ENCODE measurements at places on chromosomes 2 and 18.

- DNase-seq: peak; percentile 81
Observed at GRCh38 chr2:10931710-10932255, 20.0 kb downstream of the KCNF1 start.

DNA sequence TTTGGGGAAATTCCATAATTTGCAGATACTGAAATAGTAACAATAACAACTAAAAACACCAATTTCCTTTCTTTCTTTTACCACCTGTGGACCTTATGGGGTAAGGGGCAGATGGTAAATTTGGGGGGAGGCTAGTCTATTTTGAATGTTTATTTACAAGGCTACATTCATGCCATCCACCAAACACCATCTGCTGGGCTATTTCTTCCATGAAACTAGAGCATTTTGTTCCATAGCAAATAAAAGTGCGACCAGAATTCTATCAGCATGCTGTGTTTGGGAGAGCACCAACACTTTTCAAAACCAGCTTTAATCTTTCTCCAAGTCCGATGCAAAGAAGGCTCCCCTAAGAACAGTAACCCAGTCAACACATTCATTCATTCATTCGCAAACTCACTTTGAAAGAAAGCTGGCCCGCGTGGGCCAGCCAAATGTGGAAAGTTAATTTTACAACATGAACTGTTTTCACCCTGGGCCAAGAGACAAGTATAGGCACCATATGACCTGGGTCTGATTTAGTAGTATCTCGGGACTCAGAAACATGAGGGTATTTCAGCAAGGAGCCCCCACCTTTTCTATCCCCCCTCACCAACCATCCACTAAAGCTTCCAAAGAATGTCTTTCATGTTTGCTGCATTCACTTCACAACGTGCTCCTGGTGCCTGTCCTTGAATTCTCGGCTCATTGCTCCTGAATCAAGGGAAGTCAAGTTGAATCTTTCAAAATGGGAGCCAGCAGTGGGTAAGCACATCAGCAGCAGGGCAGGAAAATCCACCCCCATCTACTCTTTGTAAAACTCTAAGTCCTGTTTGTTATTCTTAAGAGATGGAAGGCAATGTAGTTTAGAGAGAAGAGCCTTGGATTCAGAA, 210.6 kb downstream of the C1D start:
- no peak for DNase-seq

DNA sequence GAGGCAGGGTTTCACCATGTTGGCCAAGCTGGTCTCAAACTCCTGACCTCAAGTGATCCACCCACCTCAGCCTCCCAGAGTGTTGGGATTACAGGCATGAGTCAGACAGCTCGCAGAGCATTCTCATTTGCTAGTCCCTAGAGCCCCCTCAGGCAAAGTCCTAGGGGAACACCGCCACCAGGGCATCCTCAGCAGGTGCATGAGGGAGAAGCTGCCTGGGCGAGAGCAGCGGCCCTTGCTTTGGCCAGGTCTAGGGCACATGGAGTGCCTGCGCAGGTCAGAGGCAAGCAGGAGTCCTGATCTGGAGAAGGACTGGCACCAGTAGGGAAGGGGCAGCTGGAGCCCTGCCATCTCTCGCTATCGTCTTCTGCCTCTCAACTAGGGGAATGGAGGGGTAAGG, 32.4 kb downstream of the NGEF start:
- DNase-seq: no peak

- no peak for DNase-seq
Observed at GRCh38 chr2:233705911-233706506, 6.7 kb upstream of the UGT1A5 start.

DNA sequence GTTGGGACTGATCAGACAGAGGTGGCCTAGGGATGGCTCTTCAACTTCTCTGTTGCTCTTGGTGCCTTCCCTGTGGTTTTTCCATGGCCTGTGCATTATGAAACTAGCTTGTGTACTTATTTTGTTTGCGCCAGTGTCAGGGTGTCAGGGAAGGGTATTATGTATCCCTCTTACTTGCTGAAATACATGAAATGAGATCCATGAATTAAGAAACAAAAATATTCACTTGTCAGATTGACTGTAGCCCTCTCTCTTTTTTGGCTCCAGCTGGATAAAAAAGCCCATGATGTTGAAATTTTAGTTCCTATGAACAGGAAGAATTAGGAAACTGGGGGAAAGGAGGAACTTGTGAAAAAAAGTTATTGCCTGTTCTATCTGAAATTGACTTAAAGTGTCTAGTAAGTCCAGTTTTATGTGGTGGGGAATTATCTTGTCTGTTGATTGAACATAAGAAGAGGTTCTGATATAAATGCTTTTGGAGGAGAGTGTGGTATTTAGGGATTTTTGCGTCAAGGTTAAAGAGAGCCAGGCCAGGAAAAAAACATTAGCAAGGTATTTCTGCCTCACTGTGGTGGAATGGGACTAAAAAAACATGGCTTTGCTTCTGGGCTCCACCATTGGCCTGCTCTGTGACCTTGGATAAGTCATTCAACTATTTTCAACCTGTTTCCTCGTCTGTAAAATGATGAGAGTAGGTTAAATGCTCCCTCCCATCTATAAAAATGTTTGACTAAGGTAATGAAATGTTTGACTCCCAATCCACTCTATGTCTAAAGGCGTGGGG, 12.0 kb downstream of the UGP2 start:
- peak; percentile 18 for DNase-seq

DNA sequence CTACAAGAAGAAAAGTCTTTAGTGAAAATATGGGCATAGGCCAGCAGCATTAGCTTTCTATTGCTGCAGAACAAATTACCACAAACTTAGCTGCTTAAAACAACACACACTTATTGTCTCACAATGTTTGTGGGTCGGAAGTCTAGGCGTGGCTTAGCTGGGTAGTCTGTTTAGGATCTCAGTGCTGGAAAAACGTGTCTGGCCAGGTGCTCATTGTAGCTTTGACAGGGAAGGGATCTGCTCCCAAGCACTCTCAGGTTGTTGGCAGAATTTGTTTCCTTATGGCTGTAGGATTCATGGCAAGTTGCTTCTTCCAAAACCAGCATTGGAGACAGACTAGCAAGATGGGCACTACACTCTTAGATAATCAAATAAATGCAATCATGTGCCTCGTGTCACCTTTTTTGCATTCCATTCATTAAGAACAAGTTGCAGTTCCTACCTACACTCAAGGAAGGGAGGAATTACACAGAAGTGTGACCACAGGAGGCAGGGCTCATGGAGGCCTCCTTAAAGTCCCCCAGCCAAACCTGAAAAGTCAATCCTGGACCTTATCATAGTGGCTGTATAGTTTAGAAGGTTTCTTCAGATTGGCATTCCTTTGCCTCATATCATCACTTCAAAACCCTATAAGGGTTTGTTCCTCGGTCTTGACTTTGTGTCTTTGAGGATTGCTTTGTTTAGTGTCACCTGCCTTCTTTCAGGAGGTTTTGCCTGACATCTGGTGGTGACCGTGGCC, 17.3 kb downstream of the MRPL30 start:
- DNase-seq: no peak

- no peak for DNase-seq
Observed at GRCh38 chr18:76460482-76460881, 34.6 kb downstream of the ZNF516 start.

DNA sequence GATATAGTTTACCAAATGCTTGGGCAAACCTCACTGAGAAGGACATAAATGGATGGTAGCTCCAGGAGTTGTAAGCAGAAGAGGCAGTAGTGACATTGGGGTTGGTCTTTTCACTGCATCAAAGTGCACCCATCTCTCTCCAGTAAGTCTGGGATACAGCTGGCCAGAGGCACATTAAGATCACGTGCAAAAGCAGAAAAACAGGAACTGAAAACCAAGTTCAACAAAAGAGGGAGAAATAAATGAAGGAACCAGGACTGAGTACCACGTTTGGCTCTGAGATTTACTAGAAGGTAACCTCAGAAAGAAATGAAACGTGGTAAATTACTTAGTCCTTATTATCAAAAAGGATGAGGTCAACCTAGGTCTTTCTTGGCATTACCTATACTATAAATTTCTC, 259.2 kb downstream of the OSR1 start:
- no peak for DNase-seq

DNA sequence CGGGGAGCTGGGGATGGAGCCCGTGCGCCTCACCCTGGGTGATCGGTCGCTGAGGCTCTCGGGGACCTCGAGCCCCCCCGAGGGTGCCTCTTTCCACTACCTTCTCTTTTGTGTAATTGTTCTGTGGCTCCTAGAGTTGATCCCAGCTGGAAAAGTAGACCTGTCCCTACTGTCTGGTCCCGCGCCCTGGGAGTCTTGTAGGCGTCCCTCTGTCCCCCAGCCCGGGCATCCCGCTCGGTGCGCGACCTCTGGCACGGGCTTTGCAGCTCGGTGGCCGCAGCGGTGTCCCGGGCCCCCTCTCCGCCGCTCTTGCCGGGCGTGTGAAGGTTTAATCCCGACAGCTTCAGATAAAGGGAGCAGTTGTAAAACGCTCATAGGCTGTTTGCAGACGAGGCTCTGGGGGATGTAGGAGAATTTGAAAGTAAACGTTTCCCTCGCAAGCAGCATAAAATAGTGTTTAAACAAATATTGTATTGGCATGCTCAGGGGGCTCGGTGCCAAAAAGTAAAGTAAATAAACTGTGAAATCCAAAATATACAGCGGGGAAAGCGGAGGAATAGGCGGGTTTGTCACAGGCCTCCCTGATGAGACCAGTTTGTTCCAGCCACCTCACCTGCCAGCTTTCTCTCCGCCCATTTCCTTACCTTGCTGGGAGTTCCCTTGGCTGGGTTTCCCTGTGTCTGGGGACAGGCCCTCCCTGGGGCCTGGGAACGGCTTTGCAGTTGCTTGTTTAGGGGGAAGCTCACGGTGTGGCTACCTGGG, 1.9 kb downstream of the GLI2 start:
- peak; percentile 26 for DNase-seq

- no peak for DNase-seq
Observed at GRCh38 chr18:23542461-23542860, 39.1 kb downstream of the RMC1 start.

DNA sequence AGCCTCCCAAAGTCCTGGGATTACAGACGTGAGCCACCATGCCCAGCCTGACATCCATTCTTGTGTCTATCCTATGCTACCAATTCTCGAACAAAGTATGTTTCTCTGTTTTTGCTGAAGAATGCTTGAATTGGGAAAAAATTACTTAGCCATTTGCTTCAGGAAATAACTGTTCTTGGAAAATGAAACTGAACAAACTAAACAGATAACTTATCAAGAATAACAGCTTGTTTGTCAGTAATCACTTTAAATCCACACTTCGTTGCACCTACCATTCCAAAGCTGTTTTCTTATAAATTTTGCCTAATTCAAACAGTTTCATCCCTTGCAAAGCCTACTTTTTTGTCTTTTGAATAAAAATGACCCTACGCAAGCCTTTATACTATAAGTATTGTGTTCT, 672.9 kb downstream of the SUCLG1 start:
- DNase-seq: no peak

GRCh38 chr2:115484486-115484885, 1042.0 kb downstream of the DPP10 start:
- no peak for DNase-seq

DNA sequence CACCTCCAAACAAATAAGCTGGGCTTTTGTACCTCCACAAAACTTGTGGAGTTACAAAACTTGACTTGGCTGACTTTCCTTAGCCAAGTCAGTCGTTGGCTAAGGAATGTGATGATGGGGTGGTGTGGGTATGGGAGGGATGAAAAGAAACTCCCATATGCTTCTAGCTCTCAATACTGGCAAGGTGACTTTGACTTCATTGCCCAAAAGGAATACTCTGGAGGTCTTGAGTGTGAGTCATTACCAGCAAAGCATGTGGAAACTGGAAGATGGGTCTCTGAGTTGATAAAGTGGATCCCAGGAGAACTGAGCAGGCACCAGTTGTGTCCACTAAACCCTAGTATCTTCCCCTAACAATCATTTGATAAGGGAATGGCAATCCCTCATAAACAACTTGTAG, 226.7 kb downstream of the GULP1 start:
- peak; percentile 54 for DNase-seq

DNA sequence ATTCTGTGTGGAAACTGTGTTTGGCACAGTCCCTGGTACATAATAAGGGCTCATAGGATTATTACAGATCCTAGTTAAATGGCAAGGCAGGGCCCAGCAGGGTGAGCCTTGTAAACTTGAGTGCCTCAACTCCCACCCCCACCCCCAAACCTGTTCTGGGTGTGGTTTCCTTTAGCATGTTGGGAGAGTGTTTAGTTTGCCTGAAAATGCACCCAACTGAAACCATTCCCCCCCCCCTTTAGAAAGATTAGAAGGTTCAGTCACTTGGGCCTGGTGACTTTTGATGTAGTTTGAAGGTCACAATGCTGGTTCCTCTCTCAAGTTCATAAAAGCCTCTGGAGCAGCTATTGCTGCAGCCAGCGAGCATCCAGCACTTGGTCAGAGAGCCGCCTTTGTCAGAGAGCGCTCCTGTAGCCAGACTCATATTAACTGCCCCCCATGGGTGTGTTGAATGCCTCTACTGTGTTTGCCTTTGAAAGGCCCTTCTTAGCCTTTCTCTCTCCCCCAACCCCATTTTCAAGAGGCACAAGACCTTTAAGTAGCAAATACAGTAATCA, 113.7 kb downstream of the SPTBN1 start:
- no peak for DNase-seq

GRCh38 chr2:173431191-173431590, 76.5 kb downstream of the CDCA7 start:
- DNase-seq: no peak

- peak; percentile 45 for DNase-seq
Observed at GRCh38 chr2:13522917-13523821, 806.4 kb downstream of the TRIB2 start.

DNA sequence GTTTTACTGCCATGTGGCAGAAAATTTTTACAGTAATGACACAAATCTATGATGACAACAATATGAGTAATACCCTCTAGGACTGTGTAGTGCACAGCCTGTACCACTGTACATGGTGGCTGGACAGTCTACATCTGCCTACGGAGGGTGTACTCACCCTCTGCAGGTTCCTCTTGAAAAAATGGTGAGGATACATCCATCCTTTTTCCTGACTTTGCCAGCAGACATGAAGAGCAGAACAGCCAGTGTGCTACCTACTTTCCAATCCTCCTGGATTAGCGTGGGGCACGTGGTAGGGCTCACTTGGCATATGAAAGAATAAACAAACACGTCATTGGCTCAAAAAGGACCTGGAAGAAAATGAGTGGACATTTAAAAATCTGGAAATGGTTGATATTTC, 62.6 kb downstream of the TRPM8 start:
- DNase-seq: peak; percentile 69

DNA sequence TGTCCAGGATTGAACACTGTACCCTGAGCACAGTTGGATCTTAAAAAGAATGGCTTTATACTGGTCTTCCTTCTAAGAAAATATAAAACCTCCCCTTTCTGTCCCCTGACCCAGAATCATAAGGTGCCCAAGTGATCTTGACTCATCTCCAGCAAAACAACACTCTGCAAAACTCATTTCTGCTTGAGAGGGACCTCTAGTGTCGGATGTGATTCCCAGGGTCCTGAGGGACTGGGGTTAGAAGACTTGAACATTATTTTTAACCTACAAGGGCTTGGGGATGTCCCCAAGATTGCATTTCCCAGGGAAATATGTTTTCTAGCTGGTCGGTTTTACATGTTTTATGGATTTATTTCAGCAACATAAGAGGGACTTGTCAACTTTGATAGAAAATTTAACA, 1318.5 kb upstream of the CELF4 start:
- no peak for DNase-seq

GRCh38 chr2:110848519-110849030, 116.2 kb downstream of the ACOXL start:
- no peak for DNase-seq

All from HCEC 1CT (cell line).